DMS153 (cell line): ENCODE measurements at places on chromosomes 5 and 9.

DNA sequence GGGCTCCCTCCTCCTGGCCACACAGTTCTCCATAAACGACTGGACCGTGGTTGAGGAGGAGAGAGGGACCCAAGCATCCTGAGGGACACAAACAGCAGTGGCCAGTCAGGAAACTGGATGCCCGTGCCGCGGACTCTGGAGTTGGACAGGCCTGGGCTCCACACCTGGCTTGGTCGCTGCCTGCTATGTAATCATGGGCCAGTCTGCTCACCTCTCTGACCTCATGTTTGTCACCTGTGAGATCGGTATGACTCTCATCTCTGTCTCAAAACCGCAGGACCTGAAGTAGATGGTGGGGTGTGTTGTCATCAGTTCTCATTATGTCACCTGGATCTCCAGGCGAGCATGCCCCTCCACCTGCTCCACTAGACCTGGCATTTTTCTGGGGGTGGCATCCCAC is 14.5 kb downstream of the CXXC5 start:
- no peak for DNase-seq

GRCh38 chr5:122310889-122311288 is 1.1 kb upstream of the SNCAIP start:
- DNase-seq, result no peak

DNA sequence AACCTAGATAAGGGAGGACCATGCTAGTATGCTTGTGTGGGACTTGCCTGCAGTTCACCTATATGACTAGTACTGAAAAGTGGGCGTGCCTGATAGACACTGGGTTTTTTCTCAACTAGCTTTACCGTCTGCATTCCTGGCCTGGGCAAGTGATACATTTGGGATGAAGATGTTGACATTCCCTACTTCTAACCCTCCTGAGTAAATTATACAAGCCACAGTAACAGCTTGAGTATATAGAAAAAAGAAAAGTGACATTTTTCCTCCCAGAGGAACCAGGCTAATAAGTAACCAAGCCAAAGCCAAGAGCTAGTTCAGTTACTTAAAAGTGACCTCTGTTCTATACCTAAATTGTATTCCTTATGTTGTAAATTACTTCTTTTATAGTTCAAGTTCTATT is 153.8 kb upstream of the CYLC2 start:
- DNase-seq, result no peak

DNA sequence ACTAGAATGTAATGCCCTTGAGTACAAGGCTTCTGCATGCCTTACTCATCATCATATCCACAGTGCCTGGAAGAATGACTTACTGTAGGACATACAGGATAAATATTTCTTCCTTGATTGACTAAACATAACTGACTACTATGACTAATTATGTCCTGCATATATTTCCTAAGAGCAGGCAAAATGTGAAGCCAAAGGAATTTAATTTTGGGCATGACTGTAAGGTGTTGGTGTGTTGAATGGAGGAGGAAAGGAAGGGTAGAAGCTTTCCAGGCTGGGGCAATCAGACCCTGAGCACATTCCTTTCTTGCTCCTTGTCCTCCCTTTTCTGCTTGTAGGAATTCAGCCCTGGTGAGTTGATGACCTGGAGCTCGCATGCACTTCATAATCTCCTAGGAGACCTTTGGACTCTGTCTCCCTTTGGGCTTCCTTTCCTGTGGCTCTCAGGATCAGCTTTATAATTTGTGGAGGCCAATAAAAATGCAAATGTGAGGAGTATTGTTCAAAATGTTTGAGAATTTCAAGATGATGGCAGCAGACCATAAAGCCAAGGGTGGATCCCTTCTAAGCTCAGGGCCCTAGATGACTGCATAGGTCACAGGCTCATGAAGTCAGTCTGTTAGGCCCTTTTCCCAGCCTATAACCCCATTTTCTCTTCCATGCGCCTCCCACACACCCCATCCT is 174.0 kb downstream of the HMHB1 start:
- DNase-seq, result no peak

GRCh38 chr9:127222388-127223095 is 42.0 kb upstream of the GARNL3 start:
- no peak for DNase-seq

- no peak for DNase-seq
Observed at GRCh38 chr5:75716715-75717081, 539 bp downstream of the POC5 start.

DNA sequence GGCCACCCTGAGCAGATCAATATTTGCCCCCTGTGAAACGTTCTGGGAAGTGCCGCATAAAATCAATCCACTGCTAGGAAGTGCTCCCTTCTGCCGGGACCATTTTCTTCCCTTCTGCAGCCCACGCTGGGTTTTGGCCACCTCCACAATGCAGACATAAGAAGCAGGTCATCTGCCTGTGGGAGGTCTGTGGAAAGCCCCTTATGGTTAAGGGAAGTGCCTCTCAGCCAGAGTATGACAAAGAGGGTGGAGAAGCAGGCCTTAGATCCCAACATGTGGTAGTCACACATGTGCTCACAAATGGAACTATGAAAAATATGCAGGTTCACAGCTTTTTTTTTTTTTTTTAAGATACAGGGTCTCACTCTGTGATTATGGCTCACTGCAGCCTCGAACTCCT is 82.8 kb downstream of the SLC1A3 start:
- DNase-seq, result no peak

DNA sequence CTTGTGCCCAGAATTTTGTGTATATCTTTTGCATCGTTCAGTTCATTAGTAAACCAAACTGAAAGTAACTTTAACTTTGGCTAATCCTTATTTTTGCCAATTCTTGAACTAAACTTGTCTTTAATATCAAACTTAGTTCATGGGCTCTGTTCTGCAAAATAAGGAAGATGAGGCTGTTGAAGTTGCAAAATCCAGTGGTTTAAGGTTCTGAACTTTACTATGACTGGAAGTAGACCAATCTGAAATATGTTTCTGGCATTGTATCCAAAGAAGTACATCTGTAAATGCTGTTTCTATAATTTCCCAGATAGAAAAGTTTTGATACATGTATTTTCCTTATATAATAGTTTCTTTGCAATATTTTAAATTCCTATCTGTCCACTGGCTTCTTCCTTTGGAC is 238.1 kb downstream of the CETN3 start:
- no peak for DNase-seq

GRCh38 chr9:4193391-4193790 is 106.5 kb downstream of the GLIS3 start:
- DNase-seq, result no peak

DNA sequence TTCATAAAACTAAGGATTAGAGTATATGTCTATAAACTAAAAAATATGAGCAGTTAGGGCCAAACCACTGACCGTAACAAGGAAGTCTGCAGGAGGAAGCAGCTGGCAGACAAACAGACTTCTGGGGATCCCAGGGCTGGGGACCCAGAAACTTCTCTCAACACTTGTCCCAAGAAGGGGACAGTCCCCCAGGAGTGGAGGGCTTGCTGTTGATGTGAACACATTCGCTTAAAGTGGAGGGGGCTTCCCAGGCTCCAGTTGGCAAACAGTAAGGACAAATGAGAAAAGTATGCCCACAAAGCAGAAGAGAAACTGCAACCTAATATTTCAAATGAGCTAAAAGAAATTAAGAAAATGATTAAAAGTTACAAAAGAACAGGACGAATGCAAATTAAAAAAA is 83.7 kb downstream of the PDE8B start:
- no peak for DNase-seq

DNA sequence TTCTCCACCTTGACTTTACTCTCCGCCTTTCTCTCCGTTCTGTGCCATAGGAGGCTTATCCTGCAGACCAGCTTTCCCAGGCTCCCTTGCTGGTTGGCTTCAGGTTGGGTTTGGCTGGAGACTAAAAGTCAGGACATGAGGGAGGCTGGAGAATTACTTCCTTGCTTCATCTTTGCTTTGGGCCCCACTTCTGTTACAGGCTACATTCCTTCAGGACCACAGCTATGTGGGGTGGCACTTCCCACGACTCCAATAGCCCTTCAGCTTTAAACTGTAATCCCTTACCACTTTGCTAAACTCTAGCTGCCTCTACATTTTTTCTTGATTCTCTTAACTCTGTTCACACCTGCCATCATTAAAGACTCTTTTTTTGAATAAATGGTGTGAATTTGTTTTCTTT is 186.7 kb upstream of the NR4A3 start:
- no peak for DNase-seq

GRCh38 chr9:136057236-136058081 is 37.6 kb downstream of the NACC2 start:
- DNase-seq, result no peak
